HCT116 (cell line): ENCODE measurements at places on chromosomes 7 and 10.

GRCh38 chr7:17307000-17307399 is 8.5 kb downstream of the AHR start:
- H3K27me3 ChIP-seq: no peaks in the 10 kb centered on the region
- no peak overlapping the region for H3K4me3 ChIP-seq
- no peaks in the 10 kb centered on the region; the same call in 1 of the 2 replicates for H3K36me3 ChIP-seq
- H3K27ac ChIP-seq: no peak overlapping the region
- no peak for DNase-seq

DNA sequence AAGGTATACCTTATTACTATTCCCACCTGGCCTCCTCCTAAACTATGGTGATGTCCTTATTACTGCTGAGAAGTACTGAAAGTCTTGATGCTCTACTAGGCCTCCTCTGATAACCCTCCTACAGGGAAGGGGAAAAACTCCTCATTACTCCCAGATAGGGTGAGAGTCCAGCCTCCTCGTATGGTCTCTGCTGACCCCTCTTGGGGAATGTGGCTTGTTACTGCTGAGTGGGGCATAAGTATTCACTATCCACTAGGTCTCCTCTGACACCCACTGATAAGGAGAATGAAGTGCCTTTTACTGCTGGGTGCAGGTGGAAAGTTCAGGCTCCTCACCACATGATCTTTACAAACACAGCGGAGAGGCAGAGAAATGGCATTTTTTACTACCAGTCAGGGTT is 222.9 kb downstream of the CHRM2 start:
- no peak overlapping the region for H3K4me3 ChIP-seq
- no peak for DNase-seq
- H3K27ac ChIP-seq: no peak overlapping the region
- H3K36me3 ChIP-seq: no peaks in the 10 kb centered on the region

GRCh38 chr7:104124469-104124868 is 83.3 kb downstream of the ORC5 start:
- no peaks in the 10 kb centered on the region for H3K4me1 ChIP-seq
- H3K36me3 ChIP-seq: peaks cover 2% of the 10 kb centered on the region; the same call in 1 of the 2 replicates
- H3K27ac ChIP-seq: no peak overlapping the region
- no peaks in the 10 kb centered on the region for H3K27me3 ChIP-seq
- DNase-seq: no peak

DNA sequence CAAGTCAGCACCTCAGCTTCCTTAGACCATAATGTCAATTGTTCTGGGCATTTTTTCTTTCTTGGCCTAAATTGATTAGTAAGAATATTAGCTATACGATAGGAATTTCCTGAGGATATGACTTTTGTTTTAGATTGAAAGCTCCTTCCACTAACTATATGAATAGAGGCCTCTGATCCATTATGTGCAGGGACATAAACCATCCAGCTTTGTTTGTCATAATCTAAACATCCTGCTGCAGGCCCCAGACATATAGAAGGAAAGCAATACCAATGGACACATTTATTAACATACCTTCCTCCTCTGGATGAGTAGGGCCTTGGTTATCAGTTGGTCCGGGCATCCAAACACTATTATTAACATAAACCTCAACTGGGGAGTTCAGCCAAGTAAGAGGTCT is 4.3 kb upstream of the GIMAP4 start:
- no peaks in the 10 kb centered on the region for H3K4me1 ChIP-seq
- no peak overlapping the region for H3K4me3 ChIP-seq
- no peak overlapping the region for H3K27ac ChIP-seq
- H3K27me3 ChIP-seq: 0 out of 2 replicates have a peak, but pooled peaks cover 9% of the 10 kb centered on the region
- no peaks in the 10 kb centered on the region for H3K36me3 ChIP-seq

- peaks cover 5% of the 10 kb centered on the region; the same call in 1 of the 2 replicates for H3K27me3 ChIP-seq
- no peak for DNase-seq
- H3K27ac ChIP-seq: no peak overlapping the region
These were observed 81.9 kb upstream of the INSIG1 start for GRCh38 chr7:155215576-155216325.

DNA sequence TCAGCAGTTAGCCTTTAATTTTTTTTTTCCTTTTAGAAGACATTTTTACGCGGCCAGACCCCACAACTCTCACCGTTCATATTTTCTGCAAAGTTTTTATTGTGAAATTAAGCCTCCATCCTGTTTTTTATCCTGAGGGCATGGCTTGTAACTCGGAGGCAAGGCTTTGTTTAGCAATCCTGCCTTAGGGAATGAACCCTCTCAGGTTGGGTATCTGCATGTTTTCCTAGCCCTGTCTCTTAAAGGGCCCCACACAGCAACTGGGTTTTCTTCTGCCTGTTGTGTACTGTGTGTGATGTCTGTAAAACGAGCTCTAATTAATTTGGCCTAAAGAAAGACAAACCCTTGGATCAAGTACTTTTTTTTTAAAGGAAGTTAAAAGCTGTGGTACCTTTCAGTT is 130.2 kb upstream of the COBL start:
- no peaks in the 10 kb centered on the region for H3K36me3 ChIP-seq
- H3K4me1 ChIP-seq: no peaks in the 10 kb centered on the region
- DNase-seq: no peak
- H3K27ac ChIP-seq: no peak overlapping the region
